ENCODE measurements at places on chromosomes 16 and 17.

DNA sequence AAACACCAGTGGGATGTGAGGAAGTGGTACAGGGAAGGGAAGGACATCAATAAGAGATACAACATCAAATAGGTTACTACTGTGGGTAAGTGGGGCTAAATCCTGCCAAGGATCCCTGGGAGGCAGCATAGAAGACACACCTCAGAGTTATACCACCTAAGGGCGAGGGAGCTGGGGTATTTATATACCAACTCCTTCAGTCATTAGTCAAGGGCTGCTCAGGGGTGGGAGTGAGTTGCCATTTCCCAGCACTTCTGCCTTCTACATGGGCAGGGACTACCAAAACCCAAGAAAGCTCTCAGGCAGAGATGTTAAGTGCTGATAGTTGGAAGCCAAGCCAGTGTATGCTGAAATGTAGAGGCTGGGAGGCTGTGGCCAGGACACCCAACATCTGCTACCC, 57.5 kb upstream of the MARCHF10 start:
- no peak for DNase-seq

GRCh38 chr17:22145605-22146178, 453.4 kb downstream of the KCNJ18 start:
- no peak for DNase-seq

- DNase-seq = no peak
Observed at GRCh38 chr17:66337268-66337667, 34.9 kb downstream of the PRKCA start.

DNA sequence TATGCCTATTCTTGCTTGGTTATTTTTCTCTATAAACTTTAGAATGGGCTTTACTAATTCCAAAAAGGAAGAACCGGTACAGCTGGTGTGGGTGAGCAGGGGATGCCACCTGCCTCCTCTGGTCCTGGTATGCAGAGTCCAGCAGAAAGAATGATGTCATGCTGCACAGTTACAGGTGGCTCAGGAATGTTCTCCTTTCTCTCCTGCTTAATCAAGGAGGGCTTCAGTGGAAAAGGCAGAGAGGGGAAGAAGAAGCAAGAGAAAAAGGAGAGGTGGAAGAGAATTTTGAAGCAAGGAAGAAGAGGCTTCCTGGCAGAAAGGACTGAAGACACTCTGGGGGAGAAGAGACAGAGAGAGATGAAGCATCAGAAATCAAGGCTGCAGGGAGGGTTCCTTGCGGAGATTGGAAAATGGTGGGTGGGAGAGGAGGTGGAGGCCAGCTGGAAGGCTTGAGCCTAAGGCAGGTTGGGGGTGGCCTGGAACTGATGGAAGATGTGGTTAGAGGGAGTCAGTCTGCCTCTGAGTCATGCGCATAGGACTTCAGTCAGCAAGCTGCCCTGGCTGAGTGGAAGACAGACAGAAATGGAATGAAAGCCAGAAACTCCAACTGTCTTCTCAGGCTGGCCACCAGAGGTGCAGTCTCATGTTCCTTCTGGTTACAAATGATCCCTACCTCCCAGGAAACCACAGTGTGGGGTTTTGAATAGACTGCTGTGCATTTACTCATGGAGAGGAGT, 64.6 kb upstream of the CRHR1 start:
- DNase-seq = no peak

DNA sequence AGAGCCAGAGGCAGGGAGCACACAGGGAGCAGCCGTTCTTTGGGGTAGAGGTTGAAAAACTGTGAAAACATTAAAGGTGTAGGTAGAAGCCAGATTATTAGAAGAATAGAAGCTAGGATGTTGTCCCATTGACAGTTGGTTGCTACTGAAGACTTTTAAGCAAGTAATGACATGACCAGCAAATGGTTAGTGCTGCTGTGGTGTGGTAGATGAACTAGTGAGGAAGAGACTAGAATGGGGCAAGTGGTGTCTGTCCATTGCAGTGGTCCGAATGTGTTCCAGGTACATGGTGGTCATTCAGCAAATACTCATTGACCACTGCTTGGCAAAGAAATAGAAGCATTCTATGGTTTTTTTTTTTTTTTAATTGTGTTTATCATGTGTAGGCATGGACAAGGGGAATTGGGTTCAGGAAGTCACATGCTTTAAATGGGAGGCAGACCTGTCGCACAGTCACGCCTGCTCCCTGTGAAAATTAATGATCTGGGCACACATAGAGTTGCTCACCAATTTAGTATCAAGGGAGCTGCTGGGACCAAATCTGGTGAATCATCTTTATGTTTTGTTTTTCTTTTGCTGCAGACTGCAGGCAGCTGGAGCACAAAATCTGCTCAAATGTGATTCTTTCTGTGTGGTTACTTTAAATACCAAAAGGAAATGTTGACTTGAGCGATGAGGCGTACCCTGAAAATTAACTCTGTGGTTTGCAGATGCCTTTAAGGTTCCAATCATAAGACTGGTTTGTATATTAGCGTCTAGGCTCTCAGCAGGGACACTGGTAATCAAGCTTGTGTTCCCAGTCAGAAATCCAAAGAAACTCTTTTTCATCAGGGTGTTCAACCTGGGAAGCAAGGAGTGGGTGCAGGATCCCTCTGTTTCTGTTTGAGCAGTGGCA, 30.7 kb downstream of the YPEL2 start:
- DNase-seq = peak; percentile 15

- no peak for DNase-seq
Observed at GRCh38 chr17:43534909-43535308, 11.2 kb downstream of the ETV4 start.

GRCh38 chr17:82559566-82560251, 40.2 kb downstream of the FOXK2 start:
- no peak for DNase-seq

DNA sequence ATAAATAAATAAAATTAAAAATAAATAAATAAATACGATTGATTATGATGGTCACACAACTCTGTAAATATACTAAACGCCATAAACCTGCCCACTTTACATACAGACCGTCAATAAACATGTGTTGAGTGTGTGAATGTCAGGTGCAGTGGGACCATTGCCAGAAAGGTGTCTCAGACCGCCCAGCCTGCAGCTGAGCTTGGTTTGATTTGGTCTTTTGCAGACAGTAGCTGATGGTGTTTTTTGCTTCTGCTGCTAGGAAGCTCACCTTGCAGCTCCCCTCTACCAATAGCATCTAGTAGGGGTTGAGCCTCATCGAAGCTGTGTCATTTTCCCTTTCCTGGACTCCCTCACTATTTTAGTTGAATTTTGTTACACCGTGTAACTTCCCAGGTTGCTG, 23.5 kb downstream of the UBALD1 start:
- DNase-seq = no peak

DNA sequence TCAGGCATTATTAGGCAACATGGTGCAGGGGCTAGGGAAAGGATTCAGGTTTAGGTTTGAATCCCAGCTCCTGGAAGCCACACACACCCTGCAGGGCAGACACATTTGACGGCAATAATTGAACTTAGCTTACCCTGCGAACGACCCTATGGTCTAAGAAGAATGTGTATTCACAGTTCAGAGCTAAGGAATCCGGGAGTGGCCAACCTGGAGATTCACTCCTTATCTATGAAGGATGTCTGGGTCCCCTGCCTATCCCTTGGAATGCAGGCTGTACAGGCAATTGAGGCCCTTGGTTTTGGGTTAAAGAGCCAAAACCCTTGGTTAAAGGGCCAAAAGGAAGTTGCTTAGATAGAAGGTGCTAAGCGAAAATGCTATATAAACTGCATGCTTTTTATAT, 2.9 kb upstream of the SYT17 start:
- DNase-seq = no peak

DNA sequence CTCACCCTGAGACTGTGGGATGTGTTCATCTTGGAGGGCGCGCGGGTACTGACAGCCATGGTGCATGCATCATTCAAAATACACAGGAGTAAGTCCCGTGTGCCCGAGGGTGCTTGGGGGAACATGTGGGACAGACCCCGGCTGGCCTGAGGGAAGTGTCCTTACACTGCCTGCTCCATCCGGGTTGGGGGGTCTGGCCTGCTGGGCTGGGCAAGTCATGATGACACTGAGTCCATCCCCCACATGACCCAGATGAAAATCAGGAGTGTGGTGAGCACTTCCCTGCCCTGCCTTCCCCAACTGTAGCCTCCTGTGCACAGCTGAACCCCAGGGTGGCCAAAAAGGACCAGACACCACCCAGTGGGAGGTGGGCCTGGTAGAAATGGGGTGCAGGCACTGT, 10.8 kb downstream of the TBC1D26 start:
- no peak for DNase-seq

- no peak for DNase-seq
Observed at GRCh38 chr17:2435181-2435741, 34.4 kb upstream of the MNT start.

DNA sequence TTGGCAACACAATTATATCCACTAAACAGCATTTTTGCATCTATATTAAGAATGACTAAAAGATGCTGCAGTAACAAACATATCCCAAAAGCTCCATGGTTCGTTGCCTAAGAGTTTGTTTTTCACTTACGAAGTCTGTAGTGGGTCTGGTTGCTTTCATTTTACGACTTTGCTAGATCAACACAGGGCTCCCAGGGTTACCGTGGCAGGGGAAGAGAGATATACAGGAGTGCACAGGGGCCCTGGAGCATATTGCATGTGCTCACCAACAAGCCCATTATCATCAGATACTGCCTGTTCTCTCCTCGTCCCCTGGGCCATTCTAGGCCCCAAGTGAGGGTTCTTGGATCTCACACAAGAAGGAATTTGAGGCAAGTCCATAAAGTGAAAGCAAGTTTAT, 3.1 kb upstream of the MMP2 start:
- no peak for DNase-seq

- no peak for DNase-seq
Observed at GRCh38 chr17:15262291-15263205, 2.6 kb downstream of the PMP22 start.

DNA sequence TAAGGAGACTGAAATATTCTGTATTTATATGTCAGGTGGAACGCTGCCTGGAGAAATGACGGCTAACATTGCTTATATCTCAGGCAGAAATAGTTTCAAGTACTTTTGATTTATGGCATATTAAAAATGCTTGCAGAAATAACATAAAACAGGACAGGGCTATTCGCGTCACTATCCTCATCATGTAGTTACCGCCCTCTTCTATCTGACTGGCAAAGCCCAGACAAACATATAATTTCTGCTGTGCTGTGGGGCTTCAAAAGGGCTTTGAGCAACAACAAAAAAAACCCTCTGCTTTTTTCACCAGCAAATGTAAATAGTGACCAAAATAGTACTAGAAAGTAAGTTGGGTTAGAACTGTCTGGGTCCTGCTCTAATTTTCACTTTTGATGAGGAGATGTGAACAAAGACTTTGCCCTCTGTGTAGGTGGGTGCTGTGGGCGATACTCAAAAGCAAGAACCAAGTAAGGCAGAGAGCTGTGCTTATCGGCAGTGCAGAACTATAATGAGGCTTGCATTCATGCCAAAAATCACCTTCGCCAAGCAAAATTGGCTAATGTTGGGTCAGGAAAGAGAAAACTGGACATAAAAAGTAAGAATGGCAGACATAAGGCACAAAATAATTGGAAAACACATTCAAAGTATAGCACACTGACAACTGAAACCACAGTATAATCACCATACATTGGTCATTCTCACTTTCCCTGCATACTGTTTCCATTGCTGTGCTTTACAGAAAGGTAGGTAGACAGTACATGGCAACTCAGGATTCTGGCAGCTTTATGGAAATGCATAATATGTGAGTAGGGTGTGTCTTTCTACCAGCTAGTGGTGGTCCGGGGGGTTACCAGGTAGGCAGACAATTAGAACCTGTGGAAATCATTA, 151.2 kb upstream of the AXIN2 start:
- DNase-seq = no peak

DNA sequence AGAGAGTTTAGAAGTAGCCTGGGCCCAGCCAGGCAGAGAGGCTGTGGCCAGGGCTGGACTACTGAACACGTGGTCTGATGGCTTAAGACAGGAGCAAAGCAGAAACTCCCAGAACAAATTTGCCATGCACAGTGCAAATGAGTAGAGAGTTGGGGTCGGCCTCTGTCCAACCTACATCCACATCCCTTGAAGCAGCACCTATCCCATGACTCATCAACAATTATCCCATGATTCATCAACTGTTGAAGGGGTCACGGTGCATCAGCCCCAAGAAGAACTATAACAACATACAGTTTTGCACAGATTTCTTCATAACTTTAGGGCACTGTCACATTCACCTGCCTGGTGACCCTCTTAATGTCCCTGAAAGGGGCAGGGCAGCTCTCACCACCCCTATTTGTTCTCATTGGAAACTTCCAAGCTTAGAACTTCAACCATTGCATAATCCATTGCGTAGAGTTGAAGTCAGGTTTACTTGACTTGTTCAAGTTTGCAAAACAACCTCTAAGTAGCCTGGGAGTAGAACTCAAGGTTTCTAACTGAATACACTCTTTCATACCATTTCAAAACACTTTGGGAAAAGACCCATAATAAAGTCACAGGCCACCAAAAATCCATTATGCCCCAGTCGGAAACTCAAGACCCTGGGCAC, 235.2 kb upstream of the CDH5 start:
- no peak for DNase-seq

DNA sequence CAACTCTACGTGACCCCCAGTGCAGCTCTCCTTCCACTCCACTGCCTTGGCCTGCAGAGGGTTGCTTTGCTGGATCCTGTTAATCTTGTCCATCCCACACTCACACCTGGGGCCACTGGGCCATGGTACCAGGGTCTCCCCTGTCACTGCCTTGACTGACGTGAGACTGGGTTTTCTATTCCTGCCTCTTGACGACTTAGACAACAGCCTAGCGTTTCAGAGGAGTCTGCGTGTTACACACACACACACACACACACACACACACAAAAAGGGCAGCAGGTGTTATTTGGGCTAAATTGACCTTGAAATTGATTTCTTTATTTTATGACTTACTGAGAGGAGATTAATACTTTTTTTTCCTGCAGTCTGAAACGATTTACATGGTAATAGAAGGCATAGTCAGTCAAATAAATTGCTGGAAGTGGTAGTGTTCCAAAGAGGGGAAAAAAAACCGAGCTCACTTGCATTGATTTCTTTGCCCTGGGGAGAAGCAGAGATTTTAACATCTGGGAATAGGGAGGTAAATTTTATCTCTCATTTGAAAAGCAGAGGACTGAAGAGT, 492.3 kb upstream of the EEF2KMT start:
- no peak for DNase-seq

DNA sequence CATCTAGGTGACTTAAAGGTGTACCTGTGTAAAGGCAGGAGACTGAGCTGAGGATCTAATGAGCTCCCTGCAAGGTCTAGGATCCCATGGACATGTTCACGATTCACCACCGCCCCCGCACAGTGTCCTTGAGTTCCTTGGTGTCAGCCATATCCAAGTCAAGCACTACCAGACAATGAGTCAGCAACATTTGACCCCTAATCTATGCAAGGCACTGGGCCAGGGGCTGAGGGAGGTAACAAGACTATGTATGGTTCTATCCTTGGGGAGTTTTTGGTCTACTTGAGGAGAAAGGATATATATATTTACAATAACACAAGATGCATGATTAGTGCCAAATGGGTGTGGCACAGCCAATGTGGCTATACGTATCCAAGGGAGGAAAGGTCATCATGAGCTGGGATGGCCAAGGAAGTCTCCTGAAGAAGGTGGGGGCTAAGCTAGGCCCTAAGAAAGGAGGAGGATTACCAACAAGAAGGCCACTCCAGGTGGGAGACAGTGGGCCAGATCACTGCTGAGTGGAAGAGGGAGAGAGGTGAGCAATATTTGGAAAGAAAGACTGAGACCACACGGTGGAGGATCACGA, 35.0 kb downstream of the ITGB3 start:
- DNase-seq = no peak

GRCh38 chr16:11793840-11794239, 3.2 kb downstream of the ZC3H7A start:
- DNase-seq = no peak
